ENCODE measurements at places on chromosomes 3 and 15. TPM values are rescaled to one million over a fixed set of nuclear protein-coding genes. Genes with fewer than 3 reads are reported as not detected.
A peak's percentile ranks its signal among the peaks of the same experiment; 100 is the strongest.

Gene TMEM43
- 79.2 TPM for total RNA-seq

Gene CELSR3
- 8.6 TPM for total RNA-seq

Gene ZNF717
- total RNA-seq: 2.4 TPM

Gene IL1RAP
- 27.3 TPM for total RNA-seq

Gene CNTN3
- total RNA-seq: 0.50 TPM

Gene PPP1R14D
- not detected for total RNA-seq

Gene KBTBD13
- total RNA-seq: not detected

DNA sequence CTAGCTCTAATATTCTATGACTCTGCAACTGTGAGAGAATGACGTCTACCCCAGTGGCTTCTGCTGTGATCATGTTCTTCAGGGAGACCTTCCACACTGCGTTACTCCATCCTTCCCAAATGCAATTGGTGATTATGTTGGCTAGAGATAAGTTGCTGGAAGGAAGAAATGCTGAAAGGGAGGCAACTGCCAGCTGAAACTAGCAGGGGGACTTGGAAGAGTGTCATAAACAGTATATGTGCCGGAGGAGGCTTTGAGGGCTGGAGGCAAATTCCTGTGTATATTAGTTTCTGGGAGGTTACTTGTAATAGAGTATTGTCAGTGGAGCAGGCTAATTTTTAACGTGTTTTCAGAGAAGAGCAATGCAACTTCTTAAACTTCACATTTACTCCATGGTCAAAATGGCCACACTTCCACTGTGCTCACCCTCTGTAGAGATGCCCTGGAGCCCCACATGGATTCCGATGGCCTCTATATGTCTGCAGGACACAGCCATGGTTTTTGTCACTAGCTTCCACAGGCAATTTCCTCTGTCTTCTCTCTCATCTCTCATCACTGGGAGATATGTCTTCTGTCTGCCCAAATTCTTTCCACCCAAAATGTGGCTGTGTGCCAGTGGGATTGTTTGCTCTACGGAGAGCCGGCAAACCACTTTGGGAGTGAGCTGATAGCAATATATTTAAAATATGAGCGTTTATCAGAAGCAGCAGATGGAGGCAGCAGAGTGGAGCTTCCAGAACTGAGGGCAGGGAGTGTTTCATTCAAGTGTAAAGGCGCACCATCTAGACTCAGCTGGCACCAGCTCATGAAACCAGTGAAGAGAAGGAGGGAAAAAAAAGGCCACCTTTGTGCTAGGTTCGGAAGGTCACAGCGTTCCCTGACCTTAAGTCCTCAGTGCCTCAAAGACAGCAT lies 13.3 kb upstream of the CD47 start:
- peak; percentile 22 for DNase-seq

- DNase-seq: no peak
Measured at GRCh38 chr3:150433347-150433746, 25.2 kb downstream of the TSC22D2 start.

DNA sequence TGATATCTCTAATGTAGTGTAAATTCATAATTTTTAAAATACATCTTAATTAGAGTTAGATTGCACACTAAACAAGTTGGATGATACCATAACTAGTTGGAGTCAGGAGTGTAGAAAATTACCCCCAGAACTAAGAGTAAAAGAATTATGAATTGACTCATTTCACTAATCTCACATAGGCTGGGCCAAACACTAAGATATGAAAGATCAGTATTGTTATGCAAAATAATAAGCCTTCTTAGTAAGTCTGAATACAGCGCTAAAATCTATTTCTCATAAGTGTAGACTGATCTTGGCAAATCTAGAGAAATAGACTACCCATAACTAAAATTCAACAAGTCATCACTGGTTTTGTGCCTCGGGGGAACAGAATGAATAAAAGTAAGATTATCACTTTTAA lies 979.0 kb downstream of the ROBO1 start:
- DNase-seq: no peak

GRCh38 chr3:27861046-27862036 lies 139.2 kb upstream of the EOMES start:
- no peak for DNase-seq

- DNase-seq: peak; percentile 33
Measured at GRCh38 chr3:45958321-45958791, 15.1 kb downstream of the CXCR6 start.

GRCh38 chr3:18738393-18739098 lies 313.4 kb upstream of the SATB1 start:
- DNase-seq: no peak

DNA sequence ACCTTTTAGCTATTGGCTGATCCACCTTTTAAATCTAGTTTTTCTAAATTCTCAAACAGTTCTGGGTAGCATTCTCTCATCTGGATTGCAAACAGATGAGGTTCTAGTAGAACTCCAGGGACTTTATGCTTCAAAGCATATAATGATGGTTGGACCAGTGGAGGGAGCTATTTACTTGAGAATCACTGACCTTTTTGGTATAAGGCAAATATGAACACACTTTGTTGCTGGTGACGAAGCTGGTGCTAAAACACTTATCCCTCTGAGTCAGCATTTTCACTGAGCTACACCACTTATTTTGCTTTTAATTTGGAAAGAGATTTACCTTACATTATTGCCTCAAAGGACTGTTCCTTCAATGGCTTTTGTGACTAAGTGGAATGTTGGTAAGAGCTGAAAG lies 58.6 kb upstream of the SLITRK3 start:
- DNase-seq: peak; percentile 10

DNA sequence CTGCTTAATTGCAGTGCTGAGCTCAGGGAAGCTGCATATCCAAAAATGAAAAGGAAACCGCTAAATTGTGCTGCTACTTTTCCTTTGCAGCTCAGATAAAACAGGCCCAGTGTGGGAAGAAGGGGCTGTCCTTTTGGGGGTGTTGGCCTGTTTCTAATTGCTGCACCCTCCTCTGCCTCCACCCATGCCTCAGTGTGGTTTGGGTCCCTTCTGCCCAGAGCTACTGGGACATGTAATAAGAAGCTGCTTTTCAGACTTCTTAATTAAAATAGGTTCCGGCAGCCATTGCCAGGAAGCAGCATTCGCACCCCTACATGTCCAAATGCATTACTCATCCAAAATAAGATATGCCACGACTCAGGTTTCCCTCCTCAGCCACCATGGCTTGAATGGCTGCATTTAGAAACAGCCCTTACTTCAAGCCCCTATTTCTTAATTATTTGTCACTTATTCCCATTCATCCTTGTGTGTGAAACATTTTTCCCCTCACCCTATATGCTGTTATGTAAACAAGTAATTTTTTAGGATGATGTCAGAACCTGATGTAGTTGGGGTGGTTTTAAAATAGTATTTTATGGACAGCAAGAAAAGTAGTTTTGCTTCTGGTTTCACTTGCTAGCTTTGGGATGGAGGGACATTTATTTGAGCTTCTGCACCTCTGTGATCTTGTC lies 235.9 kb upstream of the CTDSPL start:
- DNase-seq: no peak

- no peak for DNase-seq
Measured at GRCh38 chr3:53803124-53803815, 42.9 kb downstream of the CHDH start.

- no peak for DNase-seq
Measured at GRCh38 chr3:127167315-127168043, 25.5 kb upstream of the PRR23E start.

DNA sequence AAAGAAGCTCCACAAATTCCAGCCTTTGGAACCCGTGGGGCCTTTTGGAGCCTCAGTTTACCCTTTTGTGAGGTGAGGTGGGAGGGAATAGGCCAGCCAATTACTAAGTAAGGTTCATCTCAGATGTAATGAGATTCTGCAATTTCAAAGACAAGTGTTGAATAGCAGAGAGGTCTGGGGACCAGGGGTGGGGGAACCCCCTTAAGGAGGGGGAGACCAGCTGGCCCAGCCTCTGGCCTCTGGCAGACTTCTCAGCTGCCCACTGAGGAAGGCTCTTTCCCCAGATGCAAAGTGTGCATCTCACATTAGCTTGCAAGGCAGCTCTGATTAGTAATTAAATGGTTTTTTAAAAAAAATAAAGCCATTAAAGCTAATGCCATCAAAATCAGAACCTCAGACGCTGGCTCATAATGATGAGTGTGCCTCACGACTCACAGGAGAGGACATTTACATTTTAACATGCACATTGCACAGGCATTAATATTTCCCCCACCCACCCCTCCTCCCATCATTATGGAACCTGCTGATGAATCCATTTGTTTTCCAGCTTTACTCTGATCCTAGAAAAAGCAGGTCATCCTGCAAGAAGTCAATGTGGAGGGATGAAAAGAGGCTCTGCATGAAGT lies 176.7 kb upstream of the TLE3 start:
- no peak for DNase-seq

DNA sequence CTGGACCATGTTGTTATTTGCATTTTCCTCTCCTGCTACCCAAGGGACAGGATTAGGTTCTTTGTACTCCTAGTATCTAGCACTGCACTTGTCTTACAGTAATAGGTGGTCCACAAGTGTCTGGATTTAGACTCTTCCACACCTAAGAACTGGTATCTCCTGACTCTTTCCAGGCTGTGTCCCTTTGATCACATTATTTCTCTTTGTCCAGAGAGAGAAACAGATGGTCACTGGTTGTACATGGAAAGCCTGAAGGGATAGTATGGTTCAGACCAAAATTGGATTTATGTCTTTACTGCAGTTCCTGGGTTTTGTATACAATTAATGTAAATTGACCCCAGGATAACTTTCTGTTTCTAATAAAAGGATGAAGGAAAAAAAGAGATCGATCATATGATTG lies 64.0 kb downstream of the PDE8A start:
- DNase-seq: no peak

DNA sequence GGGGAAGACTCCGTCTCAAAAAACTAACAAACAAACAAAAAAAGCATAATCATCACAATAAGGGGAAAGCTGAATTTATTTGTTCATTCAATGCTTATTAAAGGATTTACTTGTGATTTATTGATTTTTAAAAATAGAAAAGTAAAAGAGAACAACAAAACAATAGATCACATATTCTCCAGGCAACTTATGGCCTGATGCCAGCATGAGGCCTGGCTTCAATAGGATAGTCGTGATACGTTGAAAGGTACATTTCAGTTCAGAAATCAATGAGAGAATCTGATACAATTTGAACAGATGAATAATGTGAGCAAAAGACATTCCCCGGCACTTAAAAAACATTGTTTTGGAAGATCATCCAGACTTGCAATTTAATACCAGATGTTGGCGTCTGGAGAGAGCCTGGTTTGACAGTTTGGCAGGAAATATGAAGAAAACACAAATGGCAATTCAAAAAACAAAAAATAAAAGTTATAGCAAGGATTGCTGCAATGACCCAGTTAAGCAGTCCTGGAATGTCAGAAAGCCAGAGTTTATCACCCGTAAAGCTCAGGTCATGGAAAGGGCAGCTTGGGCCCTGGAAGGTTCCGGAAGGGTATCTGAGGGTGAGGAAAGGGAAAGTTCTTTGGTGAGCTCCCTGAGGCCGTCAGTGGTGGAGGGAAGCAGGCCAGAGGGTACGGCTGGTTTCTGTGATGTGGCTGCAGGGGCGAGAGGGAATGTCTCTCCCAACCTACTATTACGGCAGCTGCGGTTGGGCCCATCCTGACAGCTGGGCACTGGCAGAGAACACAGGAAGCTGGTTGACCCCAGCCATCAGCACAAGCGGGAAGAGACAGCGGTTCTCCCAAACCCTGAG lies 230.2 kb upstream of the HES1 start:
- no peak for DNase-seq

- no peak for DNase-seq
Measured at GRCh38 chr3:72664184-72664975, 183.9 kb downstream of the SHQ1 start.

- DNase-seq: no peak
Measured at GRCh38 chr3:143224716-143225115, 105.1 kb downstream of the CHST2 start.

- no peak for DNase-seq
Measured at GRCh38 chr15:79494384-79494909, 62.3 kb downstream of the MINAR1 start.

Measured in astrocyte (in vitro differentiated cells and primary cell).